Kidney epithelial cell (primary cell): ENCODE measurements at places on chromosomes 2 and 18. TPM values are rescaled to one million over a fixed set of nuclear protein-coding genes. Genes with fewer than 3 reads are reported as not detected.
A peak's percentile ranks its signal among the peaks of the same experiment; 100 is the strongest.

The EFR3B gene
- total RNA-seq, result 2.3 and 3.1 TPM in 2 replicates

The FAM237A gene
- not detected in 2 replicates for total RNA-seq

The DSEL gene
- 7.1 TPM in 2 replicates for total RNA-seq

- DNase-seq, result no peak
These were observed 190.0 kb upstream of the SRD5A2 start for GRCh38 chr2:31770741-31771140.

The CPO gene
- total RNA-seq, result not detected in 2 replicates

- no peak for DNase-seq
These were observed 252.4 kb downstream of the EIPR1 start for GRCh38 chr2:3125001-3125760.

GRCh38 chr2:95698146-95698545 is 106.3 kb downstream of the TRIM43 start:
- DNase-seq, result peak; percentile 14

The KIDINS220 gene
- total RNA-seq, result 45.1 and 49.1 TPM in 2 replicates

DNA sequence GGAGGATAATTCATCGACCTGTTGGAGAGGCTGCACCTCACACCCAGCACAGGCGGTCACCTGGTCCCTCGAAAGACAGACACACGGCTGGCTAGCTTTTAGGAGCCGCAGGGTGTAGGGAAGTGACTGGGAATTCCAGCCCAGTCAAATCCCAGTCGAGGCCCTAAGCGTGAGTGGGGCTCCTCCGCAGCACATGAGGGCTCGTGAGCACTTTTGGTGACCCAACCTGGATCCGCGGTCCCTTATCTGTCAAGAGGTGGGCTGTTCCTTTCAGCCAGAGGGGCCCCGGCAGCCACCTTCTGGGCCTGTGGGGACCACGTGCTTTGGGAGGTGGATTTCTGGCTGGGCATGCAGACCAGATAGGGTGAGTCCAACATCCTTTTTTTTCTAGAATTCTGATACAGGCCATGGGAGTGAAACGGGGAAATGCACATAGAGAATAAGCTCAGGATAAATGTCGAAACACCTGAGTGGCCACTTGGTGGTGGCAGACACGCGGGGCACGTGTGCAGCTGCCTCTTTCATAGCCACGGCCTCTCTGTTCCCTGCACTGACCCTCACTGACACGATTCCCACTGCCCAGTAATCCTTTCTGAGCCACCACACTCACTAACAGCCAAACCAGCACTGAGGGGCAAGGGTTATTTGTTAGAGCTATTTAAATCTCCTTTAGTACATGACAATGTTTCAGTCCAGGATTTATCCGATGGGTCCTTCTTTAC is 148.4 kb upstream of the PXDN start:
- no peak for DNase-seq

DNA sequence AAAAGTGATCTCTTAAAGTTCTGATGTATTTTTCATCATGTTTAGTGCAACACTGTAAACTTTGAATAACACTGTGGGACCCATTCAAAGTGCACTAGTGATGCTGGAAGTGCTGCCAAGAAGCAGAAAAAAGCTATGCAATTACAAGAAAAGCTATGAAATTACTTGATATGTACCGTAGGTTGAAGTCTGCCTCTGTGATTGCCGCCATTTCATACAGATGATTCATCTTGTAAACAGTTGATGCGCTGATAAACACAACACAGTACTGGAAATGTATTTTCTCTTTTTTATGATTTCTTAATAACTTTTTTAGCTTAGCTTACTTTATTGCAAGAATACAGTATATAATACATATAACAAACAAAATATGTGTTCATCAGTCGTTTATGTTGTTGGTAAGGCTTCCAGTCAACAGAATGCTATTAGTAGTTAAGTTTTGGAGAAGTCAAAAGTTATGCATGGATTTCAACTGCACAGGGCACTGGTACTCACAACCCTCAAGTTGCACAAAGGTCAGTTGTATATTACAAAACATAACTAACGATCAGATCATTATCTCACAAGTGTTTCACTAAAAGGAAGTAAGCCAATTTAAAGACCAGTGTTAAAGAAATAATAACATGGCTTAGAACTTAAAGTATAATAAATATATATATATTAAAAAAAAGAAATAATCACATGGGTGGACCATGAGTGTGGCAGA is 82.0 kb downstream of the SGPP2 start:
- DNase-seq, result no peak

The KCNJ13 gene
- not detected in 2 replicates for total RNA-seq

- no peak for DNase-seq
These were observed 172.6 kb upstream of the PID1 start for GRCh38 chr2:229443546-229444268.

The EVA1A gene
- total RNA-seq, result 112 and 144 TPM in 2 replicates

DNA sequence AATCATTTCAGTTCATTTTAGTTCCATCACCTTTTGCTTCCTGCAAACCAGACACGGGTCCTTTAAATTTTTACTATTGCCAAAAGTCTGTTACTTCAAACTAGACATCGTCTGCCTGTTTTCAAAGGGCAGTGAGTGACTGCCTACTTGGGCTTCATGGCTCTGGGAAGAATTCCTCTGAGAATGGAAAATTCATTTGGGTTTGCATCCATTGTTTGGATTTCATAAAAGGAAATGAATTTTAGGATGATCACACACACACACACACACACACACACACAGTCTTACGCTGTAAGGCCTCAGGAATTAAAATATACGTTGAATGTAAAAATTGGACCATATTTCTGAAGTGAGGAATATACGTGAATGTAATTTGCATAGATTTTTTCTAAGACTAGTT is 1584.3 kb upstream of the ACVR2A start:
- DNase-seq, result no peak

The RHOB gene
- total RNA-seq, result 204 and 245 TPM in 2 replicates

The ALK gene
- not detected in 2 replicates for total RNA-seq

The GALNT5 gene
- 2.9 and 3.1 TPM in 2 replicates for total RNA-seq

DNA sequence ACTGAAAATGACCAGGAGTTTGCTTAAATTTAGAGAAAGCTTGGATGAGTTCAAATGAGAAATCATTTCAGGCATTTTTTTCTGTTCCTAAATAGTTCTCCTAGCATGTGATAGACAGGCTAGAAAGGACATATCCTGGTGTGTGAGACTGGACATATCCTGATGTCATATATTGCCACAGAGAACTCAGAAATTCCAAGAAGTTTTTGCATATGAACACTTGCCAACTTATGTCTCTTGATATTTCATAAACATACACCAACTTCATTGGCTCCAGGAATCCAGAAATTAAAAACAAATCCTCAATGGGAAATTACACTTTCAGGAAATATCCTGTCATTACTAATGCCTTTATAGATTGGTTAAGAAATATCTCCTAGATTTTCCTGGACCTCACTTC is 2.9 kb upstream of the SERPINB4 start:
- DNase-seq, result no peak

- no peak for DNase-seq
These were observed 223.0 kb downstream of the NBAS start for GRCh38 chr2:15337996-15338666.

DNA sequence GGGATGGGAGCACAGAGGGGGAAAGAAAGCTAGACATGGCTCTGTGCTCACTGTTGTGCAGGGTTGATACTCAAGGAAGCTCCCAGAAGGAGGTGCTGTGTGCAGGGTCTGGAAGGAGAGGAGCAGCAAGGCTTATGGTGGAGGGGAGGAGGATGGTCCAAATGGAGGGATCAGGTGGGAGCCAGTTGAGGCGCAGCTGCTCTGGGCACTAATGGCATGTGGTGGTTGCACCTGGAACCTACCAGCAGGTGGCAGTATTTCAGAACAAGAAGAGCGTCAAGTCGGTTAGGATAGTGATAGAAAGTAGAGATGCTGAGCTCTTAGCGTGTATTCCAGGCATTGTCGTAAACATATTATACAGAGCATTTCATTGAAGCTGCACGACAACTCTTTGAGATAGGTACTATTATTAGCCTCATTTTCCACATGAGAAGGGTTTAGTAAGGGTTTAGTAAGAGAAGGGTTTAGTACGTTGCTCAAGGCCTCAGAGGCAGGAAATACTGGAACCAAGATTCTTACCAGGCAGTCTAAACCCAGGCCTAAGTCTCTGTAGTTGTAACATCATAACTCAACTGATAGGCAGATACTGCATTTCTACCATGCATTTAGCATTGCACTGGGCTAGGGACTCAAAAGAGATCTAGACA is 223.7 kb downstream of the CYP26B1 start:
- peak; percentile 25 for DNase-seq

- DNase-seq, result no peak
These were observed 61.3 kb downstream of the NUP35 start for GRCh38 chr2:183185534-183185933.

- peak; percentile 56 for DNase-seq
These were observed 21.6 kb upstream of the SPATA3 start for GRCh38 chr2:230974096-230974913.

The PDCL3 gene
- 19.0 and 23.9 TPM in 2 replicates for total RNA-seq

DNA sequence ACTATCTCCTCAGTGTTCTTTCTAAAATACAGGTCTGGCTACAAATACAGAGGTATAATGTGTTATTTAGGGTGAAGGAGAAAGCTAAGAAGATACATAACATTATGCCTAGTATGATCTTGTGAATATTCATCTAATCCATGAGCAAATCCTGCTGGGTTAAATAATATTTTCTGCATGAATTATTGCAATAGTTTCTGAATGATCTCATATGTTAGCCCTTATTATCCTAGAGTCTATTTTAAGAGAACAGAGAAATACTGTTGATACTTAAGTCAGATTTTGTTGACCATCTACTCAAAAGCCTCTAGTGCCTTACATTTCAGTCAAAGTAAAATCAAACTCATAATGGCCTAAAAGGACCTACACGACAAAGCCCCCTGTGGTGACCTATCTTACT is 382.3 kb downstream of the FIGN start:
- no peak for DNase-seq

The GPR75 gene
- 0.96 and 1.6 TPM in 2 replicates for total RNA-seq

DNA sequence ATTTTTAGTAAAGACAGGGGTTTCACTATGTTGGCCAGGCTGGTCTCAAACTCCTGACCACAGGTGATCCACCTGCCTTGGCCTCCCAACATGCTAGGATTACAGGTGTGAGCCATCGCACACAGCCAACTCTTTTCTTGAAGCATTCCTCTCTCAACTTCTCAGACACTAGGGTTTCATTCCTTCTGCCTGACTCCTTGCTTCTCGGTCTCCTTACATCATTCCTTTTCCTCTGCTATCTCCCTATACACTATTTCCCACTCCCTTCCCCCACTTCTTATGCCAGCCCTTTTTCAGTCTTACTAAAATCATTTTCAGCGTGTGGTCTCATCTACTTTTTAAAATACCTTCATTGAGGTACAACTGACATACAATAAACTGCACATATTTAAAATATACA is 6.1 kb downstream of the SOS1 start:
- DNase-seq, result no peak

The ARHGAP28 gene
- total RNA-seq, result 4.6 and 6.0 TPM in 2 replicates

- DNase-seq, result no peak
These were observed 37.8 kb downstream of the KCTD18 start for GRCh38 chr2:200471928-200472645.

- no peak for DNase-seq
These were observed 20.1 kb upstream of the ID2 start for GRCh38 chr2:8661736-8662135.

The TMEM127 gene
- total RNA-seq, result 54.9 and 63.5 TPM in 2 replicates

- no peak for DNase-seq
These were observed 44.5 kb upstream of the SEMA4C start for GRCh38 chr2:96914332-96914731.

The PSTPIP2 gene
- 11.2 and 14.2 TPM in 2 replicates for total RNA-seq

The FASTKD2 gene
- total RNA-seq, result 35.8 and 38.4 TPM in 2 replicates

The MARCO gene
- 0.14 and 0.33 TPM in 2 replicates for total RNA-seq

- no peak for DNase-seq
These were observed 933.2 kb downstream of the TRIB2 start for GRCh38 chr2:13649918-13650317.

The ZSWIM2 gene
- not detected in 2 replicates for total RNA-seq

The ZNF892 gene
- total RNA-seq, result 6.7 and 9.1 TPM in 2 replicates
